ENCODE measurements at places on chromosomes 12 and 14. TPM values are rescaled to one million over a fixed set of nuclear protein-coding genes. Genes with fewer than 3 reads are reported as not detected.

LRP6 gene
- 5.8 TPM for total RNA-seq

NFE2 gene
- not detected for total RNA-seq

LRP1-AS gene
- total RNA-seq = not detected

NEUROD4 gene
- total RNA-seq = not detected

PPP2R5C gene
- 160 TPM for total RNA-seq

TEDC1 gene
- total RNA-seq = 43.3 TPM

STAT2 gene
- 64.9 TPM for total RNA-seq

XRCC3 gene
- 75.8 TPM for total RNA-seq

ABCD2 gene
- total RNA-seq = 7.4 TPM

IAPP gene
- not detected for total RNA-seq

- DNase-seq = no peak
Observed at GRCh38 chr12:59668674-59669073, 72.8 kb downstream of the SLC16A7 start.

DNA sequence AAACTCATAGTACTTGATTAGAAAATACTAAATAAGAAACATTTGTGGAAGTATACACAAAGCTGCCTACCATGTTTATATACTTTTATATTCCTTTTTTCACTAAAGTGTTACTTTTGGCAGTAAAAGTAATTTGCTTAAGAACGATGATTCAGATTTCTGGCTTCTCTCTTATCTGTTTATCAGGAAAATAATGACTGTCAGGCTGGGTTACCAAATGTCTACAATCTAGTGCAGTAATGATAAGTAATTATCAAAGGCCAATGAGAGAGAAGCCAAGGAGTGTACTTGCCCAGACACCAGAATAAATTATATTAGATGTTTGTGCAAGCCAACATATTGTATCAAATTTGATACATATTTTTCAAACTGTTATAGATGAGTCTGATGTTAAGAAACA, 113.4 kb downstream of the RALGAPA1 start:
- DNase-seq = no peak

- DNase-seq = no peak
Observed at GRCh38 chr14:27727251-27727770, 1039.3 kb upstream of the FOXG1 start.

GRCh38 chr12:47995981-47996401, 8.3 kb downstream of the COL2A1 start:
- DNase-seq = no peak

GRCh38 chr14:49615776-49616175, 4.7 kb downstream of the RPL36AL start:
- no peak for DNase-seq

DNA sequence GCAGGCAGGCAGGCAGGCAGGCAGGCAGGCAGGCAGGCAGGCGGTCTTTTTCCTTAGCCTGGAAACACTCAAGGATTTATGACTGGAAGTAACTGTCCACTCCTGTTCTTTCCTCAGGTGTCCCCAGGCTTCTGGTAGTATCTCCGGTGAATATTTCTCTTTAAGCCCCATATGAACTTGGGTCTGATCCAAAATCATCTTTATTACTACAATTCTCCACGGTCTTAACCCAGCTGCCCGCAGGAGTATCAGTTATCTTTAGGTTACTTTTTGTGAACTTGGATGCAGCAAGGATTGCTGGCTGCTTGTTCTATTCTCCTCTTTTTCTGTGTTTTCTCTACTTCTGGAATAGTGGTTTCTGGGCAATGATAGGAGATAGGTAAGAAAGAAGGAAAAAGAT, 3.3 kb downstream of the CSRNP2 start:
- no peak for DNase-seq

GRCh38 chr12:104288635-104289274, 14.8 kb upstream of the EID3 start:
- DNase-seq = peak; percentile 96

GRCh38 chr14:21039585-21040369, 2.4 kb upstream of the RNASE7 start:
- peak; percentile 72 for DNase-seq

DNA sequence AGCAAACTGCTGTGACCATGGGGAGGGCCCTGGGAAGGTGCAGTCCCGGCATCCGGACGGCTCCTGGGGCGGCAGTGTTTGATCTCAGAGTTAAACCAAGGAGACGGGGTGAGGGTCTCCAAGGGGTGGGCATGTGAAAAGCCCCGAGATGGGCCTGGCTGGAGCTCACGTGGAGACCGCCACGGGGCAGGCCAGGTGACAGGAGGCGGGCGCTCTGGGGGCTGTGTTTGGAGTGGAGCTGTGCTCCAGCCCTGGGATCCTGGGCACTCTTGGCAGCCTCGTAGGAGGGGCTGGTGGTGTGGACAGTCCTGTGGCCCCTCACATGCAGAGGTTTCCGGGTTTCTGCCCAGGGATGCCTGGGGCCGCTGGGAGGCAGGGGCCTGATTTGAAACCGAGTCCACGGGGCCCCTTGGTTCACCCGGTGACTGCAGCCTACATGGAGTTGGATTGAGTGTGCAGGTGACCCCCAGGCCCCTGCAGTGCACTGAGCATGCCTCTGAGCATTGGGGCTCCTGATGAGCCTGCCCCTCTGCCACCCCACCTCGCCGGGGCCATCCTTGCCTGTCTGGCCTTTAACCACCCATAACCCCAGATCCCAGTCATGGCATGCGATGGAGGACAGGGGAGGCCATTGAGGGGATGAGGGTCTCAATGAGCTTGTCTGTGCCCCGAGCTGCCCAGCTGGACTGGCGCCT, 8.4 kb downstream of the KIF26A start:
- no peak for DNase-seq

DNA sequence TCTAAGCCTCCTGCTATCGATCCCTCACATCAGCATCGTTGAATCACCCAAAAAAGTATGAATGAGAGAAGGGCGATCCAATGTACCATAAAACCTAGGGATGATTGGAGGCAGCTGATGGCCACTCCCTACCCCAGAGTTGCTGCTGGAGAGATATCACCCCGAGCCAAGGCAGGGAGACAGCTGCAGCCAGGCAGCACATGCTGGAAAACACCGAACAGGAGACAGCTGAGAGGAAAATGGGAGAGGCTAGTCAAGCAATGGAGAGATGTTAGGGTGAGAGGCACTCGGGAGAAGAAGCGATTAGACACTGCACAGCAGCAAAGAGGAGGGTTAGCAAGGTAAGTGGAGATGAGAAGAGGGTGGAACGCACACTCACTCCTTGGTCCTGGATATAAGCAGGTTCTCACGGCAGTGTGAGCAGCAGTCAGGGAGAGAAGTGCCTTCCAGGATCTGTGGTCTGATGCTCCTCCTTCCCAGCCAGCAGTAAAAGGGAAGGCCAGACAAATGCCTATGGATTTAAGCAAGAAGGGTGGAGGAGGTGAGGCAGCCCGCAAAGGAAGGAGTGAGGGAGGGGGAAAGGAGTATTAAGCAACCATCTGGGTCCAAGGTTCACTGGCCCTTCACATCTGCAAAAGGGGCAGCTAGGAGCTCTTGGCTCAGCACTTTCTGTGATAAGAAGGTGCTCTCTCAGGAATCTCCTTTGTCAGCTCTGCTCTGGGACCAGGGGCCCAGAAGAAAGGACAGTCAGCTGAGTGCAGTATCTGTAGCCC, at the start of gene SLC7A7:
SLC7A7 (minus strand) TSS at position 495 of the 773 bp plus-strand sequence. CDS start 2,037 bp downstream, outside the sequence.
- DNase-seq = no peak

DNA sequence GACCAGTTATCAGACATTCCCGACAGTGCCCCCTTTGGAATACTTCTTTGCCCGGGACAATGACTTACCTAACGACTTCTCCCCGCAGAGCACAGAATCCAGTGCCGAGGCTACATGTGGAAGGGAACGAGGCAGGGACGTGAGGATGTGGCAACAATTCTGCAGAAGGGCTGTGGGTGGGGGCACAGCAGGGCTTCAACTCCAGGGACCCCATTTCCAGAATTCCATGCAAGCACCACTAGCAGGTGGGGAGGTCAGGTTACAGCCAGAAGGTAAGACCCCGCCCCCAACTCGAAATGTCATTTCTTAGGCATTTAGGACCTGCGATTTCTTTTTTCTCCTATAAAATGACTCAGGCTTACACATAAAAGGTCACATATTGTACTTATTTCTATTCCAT, 207.9 kb downstream of the TMEM132C start:
- no peak for DNase-seq

DNA sequence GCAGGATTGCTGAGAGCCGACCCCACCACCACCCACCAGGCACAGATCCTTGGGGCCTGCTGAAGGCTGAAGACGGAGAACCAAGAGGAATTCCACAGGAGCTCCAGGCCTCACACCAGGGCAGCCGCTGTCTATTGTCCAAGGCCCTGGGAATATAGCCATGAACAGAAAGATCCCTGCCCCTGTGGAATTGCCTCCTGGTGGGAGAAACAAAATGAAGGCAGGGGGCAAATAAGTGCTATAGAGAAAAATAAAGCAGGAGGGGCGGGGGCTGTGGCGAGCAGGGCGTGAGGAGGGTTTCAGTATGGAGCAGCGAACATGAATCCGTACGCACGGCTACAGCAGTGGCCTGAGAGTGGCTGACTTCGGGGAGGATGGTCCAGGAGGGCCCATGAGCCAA, 96.1 kb downstream of the EML1 start:
- DNase-seq = no peak

- no peak for DNase-seq
Observed at GRCh38 chr12:53755893-53756292, 4.1 kb upstream of the CISTR start.

GRCh38 chr12:37672655-37673260, 643.8 kb upstream of the ALG10B start:
- no peak for DNase-seq

DNA sequence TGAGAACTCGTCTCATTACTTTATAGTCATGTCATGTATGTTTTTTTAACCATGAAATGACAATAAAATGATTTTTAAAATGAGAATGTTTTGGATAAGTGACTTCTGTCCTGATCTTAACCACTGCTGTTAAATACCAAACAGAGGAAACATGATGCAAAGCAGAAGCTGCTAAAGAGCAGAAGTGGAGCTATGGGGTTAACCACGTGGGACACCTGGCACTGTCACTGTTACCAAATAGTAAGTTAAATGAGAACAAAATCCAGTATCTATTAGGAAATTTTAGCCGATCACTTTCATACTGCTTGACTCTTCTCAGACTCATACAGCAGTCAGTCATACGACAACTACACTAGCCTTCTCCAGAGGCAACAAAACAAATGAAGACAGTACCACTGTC, 82.4 kb downstream of the SCAF11 start:
- DNase-seq = peak; percentile 47

GRCh38 chr14:91186515-91187066, 57.9 kb downstream of the GPR68 start:
- no peak for DNase-seq

DNA sequence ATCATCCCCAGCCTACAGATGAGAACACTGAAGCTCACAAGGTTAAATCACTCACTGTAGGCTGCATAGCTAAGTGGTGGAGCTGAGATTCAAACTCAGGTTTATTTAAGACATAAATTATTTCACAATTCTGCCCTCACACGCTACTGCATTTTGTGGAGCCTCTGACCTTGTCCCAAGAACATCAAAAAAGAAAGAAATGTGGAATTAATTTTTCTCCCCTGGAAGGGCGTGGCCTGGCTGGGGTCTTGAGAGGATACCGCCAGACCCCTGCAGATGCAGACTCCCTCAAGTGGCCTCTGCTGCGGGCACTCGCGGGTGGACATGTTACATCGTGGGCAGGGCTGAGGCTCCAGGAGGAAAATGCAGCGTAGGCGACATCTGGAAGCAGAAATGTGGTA, 40.6 kb downstream of the LTBP2 start:
- DNase-seq = no peak

All from activated CD4-positive, alpha-beta T cell treated with anti-CD3 and anti-CD28 coated beads, Interleukin-2, amount 10 ng/mL, durations not matched to agents 24 days and 14 days (primary cell).